ENCODE measurements at places on chromosomes 5 and 9.

DNA sequence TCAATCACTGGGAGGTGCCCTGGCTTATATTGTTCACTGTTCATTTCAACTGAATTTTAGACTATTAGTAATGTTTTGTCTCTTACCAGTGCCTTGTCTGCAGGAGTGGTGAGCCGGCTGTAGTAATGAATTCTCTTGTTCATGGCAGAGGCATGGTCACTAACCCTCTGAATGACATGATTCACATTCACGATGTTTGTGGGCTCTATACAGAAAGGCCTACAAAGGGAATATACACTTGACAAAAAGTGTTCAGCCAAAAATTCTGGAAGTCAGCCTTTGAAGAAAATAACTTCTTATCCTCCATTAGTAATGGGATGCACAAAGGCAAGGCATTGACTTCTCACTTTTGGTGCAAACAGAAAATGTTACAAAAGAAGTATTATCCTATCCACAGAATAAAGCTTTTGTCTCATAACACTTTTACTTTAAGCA is 39.6 kb downstream of the SLC38A9 start:
- no peak for DNase-seq

GRCh38 chr9:38334234-38334633 is 58.3 kb upstream of the ALDH1B1 start:
- DNase-seq, result no peak

GRCh38 chr9:112203536-112203935 is 28.4 kb upstream of the SUSD1 start:
- no peak for DNase-seq

- DNase-seq, result no peak
Observed at GRCh38 chr5:6399980-6400910, 21.9 kb upstream of the MED10 start.

GRCh38 chr5:179377421-179378115 is 32.3 kb upstream of the ADAMTS2 start:
- DNase-seq, result no peak

All from T1000 (cell line).